RPMI7951 (cell line): ENCODE measurements at places on chromosomes 16 and 17.

DNA sequence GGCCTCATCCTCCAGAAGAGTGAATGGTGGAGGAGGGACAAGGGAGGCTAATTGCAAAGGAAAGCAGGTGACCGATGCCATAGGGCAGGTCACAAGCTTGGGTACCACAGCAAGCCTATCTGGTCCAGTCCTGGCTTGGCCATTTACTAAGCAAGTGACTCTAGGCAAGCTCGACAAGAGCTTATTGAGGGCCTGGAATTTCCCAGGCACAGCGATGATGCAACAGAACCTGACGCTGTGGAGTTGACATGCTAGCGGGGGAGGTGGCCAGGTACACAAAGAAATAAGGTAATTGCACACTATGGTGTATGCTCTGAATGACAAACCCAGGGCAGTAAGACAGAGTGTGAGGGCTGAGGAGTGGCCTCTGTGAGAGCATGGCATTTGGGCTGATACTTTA lies 98.5 kb downstream of the PGS1 start:
- DNase-seq = no peak

GRCh38 chr17:65598746-65599145 lies 37.3 kb upstream of the AXIN2 start:
- DNase-seq = no peak

DNA sequence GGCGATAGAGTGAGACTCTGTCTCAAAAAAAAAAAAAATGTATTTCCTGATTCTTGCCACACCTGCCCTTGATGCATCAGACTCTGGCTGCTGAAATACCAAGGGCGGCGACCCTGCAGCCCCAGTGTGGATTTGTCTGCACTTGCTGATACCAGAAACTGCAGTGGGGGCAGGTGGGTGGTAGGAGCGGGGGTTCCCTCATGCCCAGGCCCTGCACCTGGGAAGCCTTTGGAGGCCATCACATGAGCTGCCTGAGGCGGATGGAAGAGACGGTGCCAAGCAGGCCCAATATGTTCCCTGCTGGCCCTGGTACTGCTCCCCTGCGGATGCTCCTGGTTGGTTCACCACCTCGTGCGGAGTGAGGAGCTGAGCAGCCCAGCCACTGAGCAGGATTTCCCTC lies 50.6 kb downstream of the MARF1 start:
- DNase-seq = no peak

DNA sequence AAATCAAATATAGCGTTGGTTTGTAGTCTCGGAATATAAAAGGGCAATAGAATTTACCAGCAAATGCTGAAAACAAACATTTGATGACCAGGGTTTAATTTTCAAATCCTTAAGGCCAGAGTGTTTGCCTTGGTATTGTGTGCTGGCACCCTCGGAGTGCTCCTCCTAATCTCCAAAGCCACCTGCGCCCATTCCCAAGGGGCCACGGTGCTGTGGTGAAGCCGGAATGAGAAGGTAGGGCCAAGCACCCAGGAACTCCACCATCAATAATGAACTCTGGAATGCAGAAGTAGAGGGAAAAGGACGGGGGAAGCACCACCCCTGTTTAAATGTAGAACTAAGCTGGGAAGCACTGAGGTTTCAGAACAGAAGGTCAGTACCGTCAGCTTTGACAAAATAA lies 51.9 kb downstream of the COG7 start:
- DNase-seq = no peak

GRCh38 chr16:11692171-11692570 lies 23.9 kb downstream of the SNN start:
- no peak for DNase-seq

GRCh38 chr16:3503523-3503922 lies 2.7 kb downstream of the CLUAP1 start:
- no peak for DNase-seq

DNA sequence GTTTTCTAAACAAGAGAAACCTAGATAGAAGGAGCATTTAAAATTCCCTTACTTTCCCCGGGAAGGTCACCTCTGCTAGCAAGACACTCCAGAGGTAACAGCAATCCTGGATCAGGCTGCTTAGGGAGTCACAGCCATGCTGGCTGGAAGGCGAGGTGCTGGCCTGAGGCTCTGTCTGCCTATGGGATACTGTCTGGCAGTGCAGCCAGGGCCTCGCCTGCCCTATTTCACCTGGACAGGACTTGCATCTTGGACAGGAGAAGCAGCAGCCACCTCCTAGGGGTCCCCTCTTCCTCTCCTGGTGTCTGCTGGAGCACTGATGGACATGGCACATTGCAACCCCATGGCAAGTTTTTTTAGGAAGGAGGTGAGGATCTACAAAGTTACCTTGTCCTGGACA lies 15.1 kb downstream of the FA2H start:
- DNase-seq = no peak

- no peak for DNase-seq
Observed at GRCh38 chr17:32335687-32336086, 6.3 kb downstream of the C17orf75 start.

DNA sequence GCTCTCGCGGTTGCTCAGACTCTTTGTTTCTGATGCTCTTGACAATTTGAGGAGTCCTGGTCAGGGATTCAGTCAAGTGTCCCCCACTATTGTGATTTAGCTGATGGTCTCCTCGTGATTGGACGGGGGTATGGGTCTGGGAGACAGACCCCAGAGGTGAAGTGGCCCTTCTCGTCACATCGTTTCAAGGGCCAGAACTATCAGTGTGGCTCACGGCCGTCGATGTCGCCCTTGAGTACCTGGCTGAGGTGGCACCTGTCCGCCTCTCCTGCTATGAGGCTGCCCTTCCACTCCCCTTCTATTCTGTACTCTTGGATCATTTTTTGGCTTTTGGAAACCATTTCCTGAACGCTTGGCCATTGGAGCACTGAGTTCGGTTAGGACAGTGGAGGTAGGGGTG lies 7.4 kb upstream of the MEAK7 start:
- DNase-seq = no peak

- DNase-seq = no peak
Observed at GRCh38 chr17:56074361-56074890, 78.8 kb upstream of the ANKFN1 start.

DNA sequence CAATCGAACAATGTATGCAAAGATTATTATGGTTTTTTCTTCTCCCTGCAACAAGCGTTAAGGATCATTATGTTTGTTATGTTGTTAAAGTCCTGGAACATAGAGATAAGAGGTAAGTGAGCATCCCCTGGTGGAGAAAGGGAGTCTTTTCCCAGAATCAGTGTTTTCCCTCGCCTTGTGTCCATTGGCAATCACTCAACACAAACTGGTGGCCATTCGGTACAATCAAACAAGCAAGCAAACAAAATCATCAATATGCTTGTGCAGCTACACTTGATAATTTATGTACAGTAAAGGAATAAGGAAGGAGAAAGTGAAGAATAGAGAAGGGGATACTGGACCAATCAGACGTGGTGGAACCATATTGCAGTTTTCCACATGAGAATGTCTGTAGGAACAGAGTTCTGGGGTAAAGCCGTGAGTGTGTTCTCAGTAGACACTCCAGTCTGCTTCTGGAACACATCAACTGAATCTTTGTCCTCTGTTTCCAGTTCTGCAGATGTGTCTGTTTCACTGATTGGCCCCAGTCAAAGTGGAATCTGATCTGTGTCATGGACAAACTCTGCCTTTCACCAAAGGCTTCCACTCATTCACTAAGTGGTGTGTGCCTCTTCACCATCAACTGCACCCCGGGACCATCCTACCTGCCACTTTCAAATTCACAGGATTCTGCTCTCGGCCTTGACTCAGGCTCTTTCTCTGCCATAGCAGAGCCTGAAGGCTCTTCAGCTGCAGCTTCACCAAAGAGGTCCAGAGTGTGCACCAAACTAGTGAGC lies 169.5 kb downstream of the AHSP start:
- peak; percentile 23 for DNase-seq

GRCh38 chr17:36641331-36641876 lies 40.0 kb downstream of the MRM1 start:
- no peak for DNase-seq

DNA sequence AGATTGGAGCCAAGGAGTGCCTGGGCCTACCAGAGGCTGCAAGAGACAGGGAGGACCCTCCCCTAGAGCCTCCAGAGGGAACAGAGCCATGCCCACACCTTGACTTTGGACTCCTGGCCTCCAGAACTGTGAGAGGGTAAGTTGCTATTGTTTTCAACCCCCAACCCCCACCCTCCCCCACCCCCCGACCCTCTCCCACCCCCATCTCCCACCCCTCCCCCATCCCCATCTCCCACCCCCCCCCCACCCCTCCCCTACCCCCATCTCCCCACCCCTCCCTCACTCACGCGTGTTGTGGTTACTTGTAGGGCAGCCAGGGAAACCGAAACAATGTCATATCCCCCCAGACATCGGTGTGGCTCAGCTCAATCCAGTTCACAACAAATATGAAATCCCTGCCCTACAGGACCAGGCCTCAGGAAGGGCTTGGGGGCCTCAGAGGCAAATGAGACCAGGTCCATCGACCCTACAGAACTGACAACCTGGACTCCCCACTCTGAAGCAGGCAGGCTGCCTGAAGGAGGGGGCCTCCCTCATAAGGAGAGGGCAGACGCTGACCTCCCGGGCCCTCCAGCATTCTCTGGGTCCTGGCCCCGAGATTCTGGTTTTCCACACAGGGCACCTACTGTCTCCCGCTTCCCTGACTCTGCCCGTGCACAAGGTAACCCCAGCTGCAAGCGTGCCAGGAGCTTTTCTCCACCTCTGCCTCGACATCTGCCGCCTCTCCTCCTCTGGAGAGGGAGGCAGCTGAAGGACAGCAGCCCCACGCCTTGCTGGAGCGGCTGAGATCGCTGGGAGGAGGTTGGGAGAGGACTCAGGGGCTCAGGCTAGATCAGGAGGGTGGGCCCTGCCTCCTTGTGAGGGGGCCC lies 3.0 kb upstream of the ZCCHC14 start:
- DNase-seq = no peak

GRCh38 chr17:42704490-42704836 lies 22.1 kb downstream of the CNTNAP1 start:
- no peak for DNase-seq

GRCh38 chr17:34892461-34893249 lies 68.6 kb downstream of the CCT6B start:
- peak; percentile 10 for DNase-seq

GRCh38 chr17:80830020-80830780 lies 161.4 kb upstream of the CHMP6 start:
- DNase-seq = no peak

- DNase-seq = peak; percentile 36
Observed at GRCh38 chr16:70512456-70512855, 10.9 kb downstream of the COG4 start.

- peak; percentile 45 for DNase-seq
Observed at GRCh38 chr17:16418685-16419068, 3.3 kb downstream of the TRPV2 start.

DNA sequence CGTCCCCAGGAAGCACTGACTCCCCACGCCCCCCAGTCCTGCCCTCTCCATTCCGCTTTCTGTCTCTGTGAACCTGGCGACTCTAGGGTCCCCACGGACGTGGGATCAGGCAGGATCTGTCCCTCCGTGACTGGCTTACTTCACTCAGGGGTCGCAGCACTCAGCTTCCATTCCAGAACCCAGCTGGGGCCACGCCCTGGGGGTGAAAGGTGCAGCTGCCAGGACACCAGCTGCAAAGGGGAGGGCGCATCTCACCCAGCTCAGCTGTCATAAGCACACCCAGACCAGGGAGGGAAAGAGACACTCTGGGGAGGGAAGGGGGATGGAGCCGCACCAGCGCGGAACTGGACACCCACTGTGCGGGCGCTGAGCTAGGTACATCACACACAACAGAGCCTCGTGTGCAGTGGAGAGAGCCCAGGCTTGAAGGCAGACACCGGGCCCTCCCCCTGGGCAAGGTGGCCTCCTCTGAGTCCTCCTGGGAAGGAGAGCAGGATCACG lies 18.5 kb upstream of the HEXD start:
- DNase-seq = no peak

DNA sequence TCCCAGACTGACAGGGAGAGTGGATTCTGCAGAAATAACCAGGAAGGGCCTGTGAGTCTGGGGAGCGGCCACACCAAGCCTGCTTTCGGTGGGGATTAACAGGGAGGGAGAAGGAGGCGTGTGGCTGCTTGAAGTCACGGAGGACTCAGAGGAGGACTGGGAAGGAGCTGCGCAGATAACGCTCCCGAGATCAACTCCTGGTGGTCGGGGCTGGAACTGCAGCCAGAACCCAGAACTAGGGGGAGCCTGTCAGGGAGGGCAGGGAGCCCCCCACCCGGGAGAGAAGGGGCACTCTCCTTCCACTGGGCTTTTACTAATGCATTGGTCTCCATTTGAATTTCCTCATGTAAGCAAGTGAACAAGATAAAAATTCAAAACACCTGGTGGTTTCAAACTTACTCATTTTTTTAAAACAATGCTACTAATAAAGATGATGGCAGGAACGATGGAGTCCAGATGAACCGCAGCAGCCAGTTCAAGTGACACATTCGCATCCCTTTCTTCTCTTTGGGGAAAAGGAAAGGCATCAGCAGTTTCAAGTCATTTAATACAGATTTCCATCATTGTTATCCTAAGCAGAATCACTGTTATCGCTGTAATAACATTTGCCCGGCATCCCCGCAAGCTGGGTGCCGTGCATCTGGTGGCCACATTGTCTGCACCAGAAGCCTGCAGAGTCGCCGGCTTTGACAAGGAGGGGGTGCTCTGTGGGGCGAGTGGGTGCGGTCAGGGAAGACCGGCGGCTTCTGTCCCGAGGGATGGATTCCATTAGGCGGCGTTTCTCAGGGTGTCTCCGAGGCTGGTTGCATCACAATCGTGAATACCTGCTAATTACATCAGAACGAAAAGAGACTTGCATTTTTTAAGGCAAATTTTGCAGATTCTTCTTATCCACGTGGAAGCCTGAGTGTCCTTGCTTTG lies 183.0 kb downstream of the FOXL1 start:
- peak; percentile 92 for DNase-seq

- no peak for DNase-seq
Observed at GRCh38 chr17:72369366-72369765, 248.5 kb downstream of the SOX9 start.

DNA sequence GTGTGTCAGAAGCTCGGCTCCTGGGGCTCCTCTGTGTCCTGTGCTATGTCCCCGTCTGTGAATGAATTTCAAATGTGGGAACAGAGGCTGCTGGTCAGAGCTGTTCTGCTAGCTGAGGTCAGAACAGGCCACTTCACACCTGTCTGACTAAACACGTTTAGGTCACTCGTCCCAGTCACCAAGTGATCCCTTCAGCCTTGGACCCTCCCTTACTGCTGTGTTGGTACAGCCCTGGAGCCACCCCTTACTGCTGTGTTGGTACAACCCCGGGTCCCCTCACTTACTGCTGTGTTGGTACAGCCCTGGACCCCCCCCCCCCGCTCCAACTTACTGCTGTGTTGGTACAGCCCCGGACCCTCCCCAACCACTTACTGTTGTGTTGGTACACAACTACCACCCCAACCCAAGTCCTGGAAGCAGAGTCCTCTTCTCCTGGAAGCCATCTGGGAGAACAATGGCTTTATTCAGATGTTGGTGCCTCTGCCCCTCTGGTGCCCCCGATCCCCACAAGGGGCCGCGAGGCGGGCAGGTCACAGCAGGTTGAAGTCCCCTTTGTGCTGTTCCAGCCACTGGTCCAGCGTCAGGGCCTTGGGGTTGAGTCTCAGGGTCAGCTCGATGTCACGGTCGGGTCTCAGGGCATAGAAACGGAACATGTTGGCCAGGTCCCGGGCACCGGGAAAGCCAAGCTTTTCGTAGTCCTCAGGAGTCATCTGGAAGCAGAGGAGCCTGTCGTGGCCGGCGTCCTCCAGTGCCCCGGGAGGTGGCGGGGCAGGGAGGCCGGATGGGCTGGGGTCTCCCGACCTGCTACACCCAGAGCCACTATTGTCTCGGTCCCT lies 13.0 kb downstream of the NMRAL1 start:
- no peak for DNase-seq

- no peak for DNase-seq
Observed at GRCh38 chr16:28192806-28193529, 18.8 kb downstream of the XPO6 start.
